Fibroblast of lung (primary cell): ENCODE measurements at places on chromosomes 5 and 9. TPM values are rescaled to one million over a fixed set of nuclear protein-coding genes. Genes with fewer than 3 reads are reported as not detected.

GRCh38 chr5:180173875-180174586 lies 35.0 kb downstream of the RASGEF1C start:
- peak; percentile 89 for DNase-seq

DNA sequence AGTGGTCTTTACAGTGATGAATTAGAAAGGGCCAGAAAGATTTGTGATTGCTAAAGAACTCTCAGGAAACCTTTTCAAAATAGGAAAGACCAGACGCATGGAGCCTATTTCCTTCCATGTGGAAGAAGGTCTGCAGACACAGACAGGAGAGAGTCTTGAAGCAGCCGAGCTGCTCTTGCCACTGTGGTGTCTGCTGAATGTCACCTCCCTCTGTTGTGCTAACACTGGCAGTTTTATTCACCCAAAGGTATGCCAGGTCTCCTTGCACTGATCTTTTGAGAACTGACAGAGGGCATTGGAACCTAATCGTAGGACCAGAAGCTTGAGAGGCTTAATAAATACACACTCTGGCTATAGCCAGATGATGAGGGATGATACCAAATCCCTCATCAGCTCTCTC lies 108.7 kb downstream of the SREK1 start:
- no peak for DNase-seq

- DNase-seq = no peak
Measured at GRCh38 chr5:11579351-11579750, 324.9 kb downstream of the CTNND2 start.

GRCh38 chr9:114192539-114192938 lies 37.2 kb downstream of the COL27A1 start:
- no peak for DNase-seq

DNA sequence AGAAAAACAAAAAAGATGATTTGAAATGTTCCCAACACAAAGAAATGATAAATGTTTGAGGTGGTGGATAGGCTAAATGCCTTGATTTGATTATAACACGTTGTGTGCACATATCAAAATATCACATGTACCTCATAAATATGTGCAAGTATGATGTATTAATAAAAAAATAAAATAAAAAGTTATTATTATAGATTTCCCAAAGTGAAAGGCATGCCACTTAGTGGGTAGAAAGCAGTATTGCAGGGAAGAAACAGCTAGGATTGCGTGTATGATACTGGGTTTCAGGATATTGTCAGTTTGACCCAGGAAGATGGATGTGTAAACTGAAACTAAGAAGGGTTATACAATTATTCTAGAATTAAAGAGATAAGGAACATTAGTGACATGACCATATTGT lies 3.6 kb upstream of the TMEM38B start:
- DNase-seq = no peak

- no peak for DNase-seq
Measured at GRCh38 chr5:23132231-23132630, 279.1 kb upstream of the CDH12 start.

- no peak for DNase-seq
Measured at GRCh38 chr5:178126556-178126955, 4.3 kb upstream of the RMND5B start.

DNA sequence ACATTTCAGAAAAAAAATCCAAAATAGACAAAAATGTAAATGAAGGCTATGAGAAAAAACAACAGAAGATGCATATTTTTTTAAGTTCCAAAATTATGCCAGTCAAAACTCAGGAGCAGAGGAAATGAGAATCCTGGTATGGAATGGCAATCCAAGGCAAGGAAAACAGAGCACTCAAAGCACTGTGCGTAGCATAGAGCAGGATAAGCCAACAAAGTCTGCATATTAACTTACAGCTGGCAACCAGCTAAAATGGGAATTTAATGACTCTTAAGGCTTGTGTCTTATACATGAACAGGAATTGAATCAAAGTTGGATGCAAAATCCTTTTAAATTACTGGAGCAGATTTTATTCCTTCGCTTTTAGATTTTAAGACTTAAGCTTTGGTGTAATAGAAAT lies 203.5 kb upstream of the DAPK1 start:
- no peak for DNase-seq

- DNase-seq = peak; percentile 74
Measured at GRCh38 chr9:123927625-123928532, 2.0 kb downstream of the DENND1A start.

GRCh38 chr9:135300346-135301141 lies 179.0 kb upstream of the PPP1R26 start:
- no peak for DNase-seq

- peak; percentile 16 for DNase-seq
Measured at GRCh38 chr5:68428231-68428811, 212.8 kb downstream of the PIK3R1 start.

- peak; percentile 63 for DNase-seq
Measured at GRCh38 chr5:145936401-145937131, at the start of gene SH3RF2. SH3RF2 (plus strand) TSS chr5:145936578; CDS start chr5:145937929, 1,351 bp downstream.

- peak; percentile 42 for DNase-seq
Measured at GRCh38 chr9:95131023-95131943, 186.2 kb downstream of the FANCC start.

DNA sequence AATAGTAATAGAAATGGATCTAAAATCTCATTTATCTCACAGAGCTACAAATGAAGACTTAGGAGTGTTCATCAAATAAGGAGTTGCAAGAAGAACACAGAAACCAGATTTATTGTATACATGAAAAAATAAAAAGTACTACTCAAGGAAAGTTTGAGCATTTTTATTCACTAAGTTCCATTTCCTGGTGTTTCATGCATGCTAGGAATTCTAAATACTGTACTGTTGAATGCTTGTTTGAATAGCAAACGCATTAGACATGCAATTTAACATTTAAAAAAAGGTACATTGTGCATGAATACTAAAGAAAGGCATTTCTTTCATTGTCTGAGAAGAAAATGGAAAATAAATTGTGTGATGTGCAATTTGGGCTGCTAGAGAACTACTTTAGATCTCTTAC lies 52.1 kb downstream of the C6 start:
- peak; percentile 6 for DNase-seq

DNA sequence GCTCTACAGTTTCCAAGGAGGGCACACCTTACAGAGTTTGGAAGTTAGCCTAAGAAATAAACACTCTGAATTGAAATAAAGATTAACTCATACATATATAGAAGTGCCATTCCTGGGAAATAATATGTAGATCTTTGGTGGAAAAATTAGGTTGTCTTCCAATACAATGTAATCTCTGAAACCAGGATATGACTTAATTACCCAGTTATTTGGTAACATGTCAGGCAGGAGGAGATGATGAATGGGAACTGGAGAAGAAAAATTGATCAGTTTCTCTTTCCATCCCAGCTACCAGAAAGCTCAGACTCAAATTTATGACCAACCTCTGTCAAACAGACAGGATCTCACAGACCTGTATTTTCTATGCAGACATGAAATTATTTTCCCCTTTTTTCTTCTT lies 215.2 kb upstream of the SNX2 start:
- DNase-seq = no peak

DNA sequence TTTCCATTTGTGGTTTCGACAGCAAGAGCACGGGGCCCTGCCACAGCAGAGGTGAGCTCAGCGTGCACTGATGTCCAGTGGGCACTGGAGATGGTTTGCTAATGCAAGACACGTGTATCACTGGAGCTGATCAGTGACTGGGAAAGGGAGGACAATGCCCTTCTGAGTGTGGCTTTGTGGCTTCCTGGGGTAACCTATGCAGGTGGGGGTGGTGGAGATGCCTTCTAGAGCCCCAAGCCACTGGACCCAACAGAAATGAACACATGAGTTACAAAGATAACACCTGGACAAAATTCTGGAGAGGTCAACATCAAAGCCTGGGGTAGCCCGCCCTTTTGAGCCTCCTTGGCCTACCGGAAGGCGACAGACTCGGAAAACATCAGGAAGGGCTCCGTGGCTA lies 261.3 kb downstream of the CRB2 start:
- DNase-seq = no peak

- no peak for DNase-seq
Measured at GRCh38 chr9:126794441-126794840, 10.4 kb upstream of the ZBTB43 start.

DNA sequence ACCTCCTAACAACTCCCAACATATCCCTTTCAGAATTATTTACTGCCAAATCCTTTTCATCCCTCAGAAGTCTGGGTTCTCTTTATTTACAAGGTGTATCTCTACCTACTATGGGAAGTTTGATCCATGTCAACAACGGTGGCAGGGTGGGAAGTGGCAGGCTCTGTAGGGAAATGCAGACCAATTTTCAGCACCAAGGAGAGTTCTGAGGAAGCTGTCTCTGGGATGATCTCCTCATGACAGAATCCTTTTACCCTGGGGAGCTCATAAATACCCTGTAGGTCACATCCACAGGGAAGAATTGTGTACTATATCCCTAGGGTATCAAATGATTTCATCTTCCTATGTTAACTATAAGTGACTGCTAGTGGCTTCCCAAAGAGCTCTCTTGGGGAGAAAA lies 107.8 kb upstream of the NEK6 start:
- DNase-seq = no peak

DNA sequence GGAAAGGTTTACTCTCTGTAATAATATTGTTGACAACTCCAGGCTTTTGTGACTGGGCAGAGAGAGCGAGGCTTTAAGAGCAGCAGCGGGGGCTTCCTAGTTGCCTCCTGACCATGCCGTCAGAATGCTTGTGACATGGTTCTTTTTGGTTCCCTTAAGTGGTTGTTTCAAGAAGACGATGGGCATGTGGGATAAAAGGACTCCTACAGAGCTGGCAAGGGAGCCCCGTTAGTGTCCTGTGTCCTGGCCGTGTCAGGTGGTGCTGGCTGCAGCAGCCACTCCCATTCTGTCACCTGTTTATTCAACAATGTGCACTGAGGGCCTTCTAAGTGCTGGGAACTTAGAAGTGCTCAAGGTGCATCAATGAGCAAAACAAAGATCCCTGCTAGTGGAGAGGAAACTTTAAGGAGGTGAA lies 19.7 kb downstream of the LCP2 start:
- DNase-seq = no peak

GRCh38 chr5:145944328-145944727 lies 8.0 kb downstream of the SH3RF2 start:
- no peak for DNase-seq

DNA sequence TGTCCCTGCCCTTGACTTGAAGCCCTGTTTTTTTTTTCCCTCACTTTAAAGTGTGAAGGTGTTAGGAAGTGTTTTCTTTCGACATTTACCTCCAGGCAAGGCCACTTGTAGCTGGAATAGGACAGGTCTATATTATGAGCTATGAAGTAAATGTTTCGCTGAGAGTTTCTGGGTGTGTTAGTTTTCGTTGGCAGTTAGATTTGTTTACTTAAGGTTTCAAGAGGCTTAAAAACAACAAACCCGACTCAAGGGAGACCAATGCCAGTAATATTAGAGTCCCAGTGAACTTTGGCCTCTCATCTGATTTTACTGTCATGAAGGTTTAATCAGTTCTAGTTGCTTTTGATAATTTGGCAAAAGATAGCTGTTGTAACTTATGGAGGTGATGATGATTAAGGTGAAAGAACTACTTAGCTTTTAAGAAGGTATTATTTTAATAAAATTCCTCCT lies 25.2 kb downstream of the OCLN start:
- DNase-seq = peak; percentile 59

GRCh38 chr5:54093081-54093492 lies 217.3 kb downstream of the ARL15 start:
- DNase-seq = no peak

- no peak for DNase-seq
Measured at GRCh38 chr9:1832960-1833359, 182.2 kb upstream of the SMARCA2 start.

DNA sequence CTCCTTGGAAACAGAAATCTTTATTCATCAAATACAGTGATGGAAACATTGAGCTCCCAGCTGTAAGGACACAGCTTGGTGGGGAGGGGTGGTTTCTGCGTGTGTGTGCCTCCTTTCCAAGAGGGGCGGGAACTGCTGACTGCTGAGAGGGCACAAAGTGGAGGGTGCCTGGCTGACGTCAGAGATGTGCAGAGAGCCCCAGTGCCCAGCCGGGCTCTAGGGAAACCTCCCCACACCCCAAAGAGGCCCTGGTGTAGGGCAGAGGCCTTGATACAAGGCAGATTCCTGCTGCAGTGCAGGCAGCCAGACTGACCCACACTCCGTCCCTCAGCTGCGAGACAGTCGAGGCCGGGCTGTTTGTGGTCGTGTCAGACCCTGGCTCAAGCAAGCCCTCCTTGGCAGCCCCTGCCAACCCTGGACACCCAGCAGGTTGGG lies 191.0 kb downstream of the CACNA1B start:
- DNase-seq = no peak

DNA sequence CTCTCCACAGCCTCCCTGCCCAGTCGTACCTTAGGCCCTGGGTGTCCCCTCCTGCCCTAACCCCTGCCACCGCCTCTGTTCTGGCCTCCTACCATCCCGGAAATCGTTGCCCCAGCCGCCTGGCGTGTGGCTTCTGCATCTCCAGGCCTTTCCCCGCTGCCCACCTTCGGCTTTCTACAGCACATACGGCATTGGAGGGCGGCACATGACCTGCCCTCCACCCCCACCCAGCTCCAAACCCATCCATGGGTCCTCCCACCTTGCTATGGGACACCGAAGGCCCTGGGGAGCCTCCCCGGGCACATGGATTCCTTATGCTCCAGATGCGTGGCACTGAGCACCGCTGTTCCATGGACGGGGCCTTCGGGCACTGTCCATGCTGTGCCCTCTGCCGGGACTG lies 32.0 kb downstream of the FGF18 start:
- DNase-seq = no peak

Gene PCDHA10
- polyA plus RNA-seq = 0.09 and 2.0 TPM in 2 replicates

Gene ABLIM3
- 49.9 and 67.8 TPM in 2 replicates for polyA plus RNA-seq

Gene ANKRD18B
- polyA plus RNA-seq = 0.82 and 0.85 TPM in 2 replicates

Gene GLRA1
- polyA plus RNA-seq = not detected in 2 replicates

Gene CDH12
- polyA plus RNA-seq = 0.02 TPM in 1 of 2 replicates, not detected in the other

Gene TICAM2
- polyA plus RNA-seq = 8.1 and 10.3 TPM in 2 replicates

Gene PCDHGA12
- 11.9 and 14.1 TPM in 2 replicates for polyA plus RNA-seq

Gene MVB12B
- 2.5 and 4.6 TPM in 2 replicates for polyA plus RNA-seq

Gene NUTM2G
- not detected in 2 replicates for polyA plus RNA-seq

Gene TRMT10B
- polyA plus RNA-seq = 6.6 and 7.5 TPM in 2 replicates

Gene FOXD4
- polyA plus RNA-seq = 0.03 and 0.06 TPM in 2 replicates
